NCI-H510A treated with DMSO at 0.1 percent for 48 hours (cell line): ENCODE measurements at places on chromosomes 13 and 19.

DNA sequence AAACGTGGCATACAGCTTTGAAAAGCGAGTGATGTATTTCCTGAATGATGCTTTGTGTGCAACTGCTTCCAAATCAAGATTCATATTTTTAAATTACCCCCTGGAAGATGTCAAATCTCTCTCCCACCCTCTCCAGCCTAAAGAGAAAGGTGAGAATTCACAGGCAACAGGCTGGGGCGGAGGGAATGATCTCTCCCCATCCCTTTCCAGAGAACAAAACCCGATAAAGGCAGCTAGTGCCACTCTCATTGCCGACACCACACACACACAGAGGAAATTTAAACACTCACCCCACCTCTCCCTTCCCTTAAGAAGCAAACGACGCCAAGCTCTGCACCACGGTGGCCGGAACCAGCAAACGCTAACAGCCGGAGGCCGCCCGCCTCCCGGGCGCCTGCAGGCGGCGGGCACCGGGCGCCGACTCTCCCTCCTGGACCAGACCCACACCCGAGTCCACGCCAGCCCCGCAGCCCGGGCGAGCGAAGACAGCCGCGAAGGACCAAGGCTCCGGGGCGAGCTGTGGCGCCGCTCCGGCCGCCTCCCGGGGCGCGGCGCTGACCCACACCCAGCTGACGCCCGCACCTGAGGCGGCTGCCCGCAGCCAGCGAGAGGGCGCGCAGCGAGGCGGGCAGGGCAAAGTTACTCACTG, 477 bp downstream of the LNX2 start:
- DNase-seq, result no peak

GRCh38 chr13:42969565-42970172, 22.4 kb downstream of the EPSTI1 start:
- no peak for DNase-seq

- no peak for DNase-seq
These were observed 809 bp downstream of the MISP start for GRCh38 chr19:751501-752341.

- DNase-seq, result no peak
These were observed 489.2 kb upstream of the ATXN8OS start for GRCh38 chr13:69618393-69618792.

DNA sequence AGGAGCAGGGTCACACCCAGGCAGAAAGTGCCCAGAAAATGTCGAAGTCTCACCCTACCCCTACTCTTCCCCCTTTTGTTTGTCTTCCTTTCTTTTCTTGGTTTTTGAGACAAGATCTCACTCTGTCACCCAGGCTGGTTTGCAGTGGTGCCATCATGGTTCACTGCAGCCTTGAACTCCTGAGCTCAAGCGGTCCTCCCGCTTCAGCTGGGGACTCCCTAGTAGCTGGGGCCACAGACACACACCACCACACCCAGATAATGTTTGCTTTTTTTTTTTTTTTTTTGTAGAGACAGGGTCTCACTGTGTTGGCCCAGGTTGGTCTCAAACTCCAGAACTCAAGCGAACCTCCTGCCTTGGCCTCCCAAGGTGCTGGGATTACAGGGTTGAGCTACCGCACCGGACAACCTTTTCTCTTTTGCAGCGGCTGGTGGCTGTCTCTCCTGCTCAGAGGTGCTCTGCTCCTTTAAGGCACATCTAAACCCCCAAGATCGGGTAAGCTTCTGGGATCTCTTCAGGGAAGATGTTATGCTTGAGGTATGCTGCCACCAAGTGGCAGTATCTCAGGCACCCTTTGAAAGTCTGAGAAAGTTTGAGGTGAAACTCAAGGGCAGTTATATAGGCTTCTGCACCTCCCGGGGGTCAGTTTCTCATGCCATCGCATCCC, 22.4 kb upstream of the EBI3 start:
- DNase-seq, result peak; percentile 39

- DNase-seq, result no peak
These were observed 63.5 kb upstream of the SPATA13 start for GRCh38 chr13:24097064-24097463.

DNA sequence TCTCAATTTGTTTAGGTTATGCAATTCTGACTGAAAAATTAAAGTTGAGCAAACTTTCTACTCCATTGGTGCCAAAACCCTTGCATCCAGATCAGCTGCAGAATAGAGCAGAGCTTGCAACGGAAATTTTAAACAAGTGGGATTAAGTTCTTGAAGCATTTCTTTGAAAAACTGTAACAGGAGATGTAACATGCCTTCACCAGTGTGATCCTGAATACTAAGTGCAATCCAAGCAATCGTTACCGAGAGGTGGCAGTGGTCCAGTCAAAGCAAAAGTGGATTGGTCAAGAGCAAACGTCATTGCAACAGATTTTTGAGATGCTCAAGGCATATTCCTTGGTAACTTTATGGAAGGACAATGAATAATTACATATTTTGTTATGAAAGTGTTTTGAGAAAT, 841.1 kb upstream of the SLITRK5 start:
- DNase-seq, result no peak

DNA sequence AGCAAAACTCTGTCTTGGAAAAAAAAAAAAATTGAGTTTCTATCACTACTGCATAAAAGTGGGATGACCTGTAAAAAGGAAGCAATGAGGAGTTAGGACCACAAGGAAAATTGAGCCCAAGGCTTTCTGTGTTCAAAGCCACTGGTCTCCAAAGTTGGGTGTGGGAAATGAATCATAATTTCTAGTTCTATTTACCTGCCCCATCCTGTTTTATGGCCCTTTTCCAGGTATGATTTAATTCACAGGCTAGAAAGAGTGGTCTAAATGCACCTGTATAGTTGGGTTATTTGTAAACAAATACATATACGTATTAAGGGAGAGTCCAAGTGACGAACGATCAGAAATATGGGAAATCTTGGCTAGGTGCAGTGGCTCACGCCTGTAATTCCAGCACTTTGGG, 5.9 kb upstream of the DCAF15 start:
- DNase-seq, result no peak

GRCh38 chr13:112893207-112893569, 75.8 kb upstream of the MCF2L start:
- no peak for DNase-seq

- peak; percentile 19 for DNase-seq
These were observed 814 bp downstream of the NBEA start for GRCh38 chr13:34942732-34943435.

- DNase-seq, result no peak
These were observed 73.3 kb upstream of the FNDC3A start for GRCh38 chr13:48902368-48902767.

GRCh38 chr13:113029487-113030258, 60.7 kb downstream of the MCF2L start:
- no peak for DNase-seq

DNA sequence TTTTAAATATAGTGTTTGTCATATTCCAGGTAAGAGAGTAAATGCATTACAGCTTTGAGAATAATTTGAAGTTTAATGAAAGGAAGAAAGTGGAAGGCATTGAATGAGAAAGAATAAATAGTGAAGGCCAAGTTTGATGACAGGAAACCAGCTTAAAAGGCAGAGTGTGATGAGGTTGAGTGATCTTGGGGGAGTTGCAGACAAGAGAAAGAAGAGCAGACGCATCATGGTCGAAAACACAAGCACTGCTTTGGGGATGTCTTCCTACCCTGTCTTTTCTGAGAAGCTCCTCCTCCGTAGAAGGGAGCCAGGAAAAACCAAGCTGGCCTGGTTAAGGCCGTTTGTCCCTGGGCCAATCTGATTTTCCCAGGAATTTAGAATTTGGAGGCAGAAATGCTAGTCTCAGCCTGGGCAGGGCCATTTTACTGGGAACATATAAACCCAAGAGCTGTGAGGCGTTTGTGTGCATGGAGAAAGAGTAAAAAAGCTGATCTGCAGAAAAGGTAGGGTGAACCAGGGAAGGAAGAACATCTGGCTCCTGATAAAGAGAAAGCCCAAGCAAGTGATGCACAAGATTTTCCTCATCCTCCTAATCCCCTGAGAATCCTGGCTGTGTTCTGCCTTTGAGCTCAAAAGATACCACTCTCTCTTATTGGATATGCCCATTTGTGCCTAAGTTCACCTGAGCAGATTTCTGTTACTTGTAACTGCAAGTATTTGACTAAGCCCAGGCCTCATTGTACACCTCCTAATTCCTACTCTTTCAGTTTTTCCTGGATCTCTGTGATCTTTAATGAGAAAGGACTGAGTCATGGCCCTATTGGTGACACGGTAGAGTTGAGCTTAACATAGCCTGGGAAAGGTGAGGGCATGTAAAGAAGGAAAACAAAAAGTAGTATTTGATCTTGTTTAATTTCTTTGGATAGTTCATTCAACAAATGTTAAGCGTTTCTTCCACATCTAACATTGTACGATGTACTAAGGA, 80.0 kb downstream of the WDFY2 start:
- DNase-seq, result no peak

DNA sequence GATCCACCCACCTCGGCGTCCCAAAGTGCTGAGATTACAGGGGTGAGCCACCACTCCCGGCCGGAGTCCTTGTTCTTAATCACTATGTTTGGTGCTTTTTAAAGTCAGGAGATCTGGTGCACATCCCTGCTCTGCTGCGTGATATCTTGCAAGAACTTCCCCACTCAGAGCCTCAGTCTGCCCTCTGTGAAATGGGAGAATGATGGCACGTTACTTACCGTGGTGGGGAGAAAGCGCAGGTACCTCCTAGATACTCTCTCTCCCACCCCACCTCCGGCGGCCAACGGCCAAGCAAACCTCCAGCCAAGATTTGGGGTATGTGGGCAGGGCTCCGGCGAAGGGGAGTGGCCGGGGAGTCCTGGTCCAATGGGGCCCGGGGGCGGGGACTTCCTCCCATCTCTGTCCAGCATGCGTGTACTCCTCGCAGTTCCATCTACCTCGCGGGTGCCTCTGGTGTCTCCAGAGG, at the start of gene RYR1:
RYR1 (plus strand) TSS at position 424 of the 466 bp plus-strand sequence. CDS start 139 bp downstream, outside the sequence.
- DNase-seq, result no peak

DNA sequence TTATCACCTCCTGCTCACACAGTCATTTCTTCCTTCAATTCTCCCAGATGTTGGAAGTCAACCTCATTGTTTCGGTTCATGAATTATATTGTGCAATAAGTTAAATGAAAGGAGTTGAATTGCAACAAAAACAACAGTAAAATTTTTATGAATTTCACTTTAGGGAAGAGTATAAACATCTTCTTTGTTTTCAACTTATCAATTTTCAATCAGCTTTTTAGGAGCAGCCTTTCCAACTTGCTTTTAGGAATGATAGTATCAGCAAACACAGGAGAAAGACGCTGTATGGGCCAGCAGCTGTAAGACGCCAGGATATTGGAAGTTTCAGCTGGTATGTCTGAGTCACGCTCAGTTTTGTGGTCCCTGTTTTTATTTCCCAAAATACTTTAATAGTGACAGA, 132.5 kb upstream of the ARGLU1 start:
- DNase-seq, result no peak

DNA sequence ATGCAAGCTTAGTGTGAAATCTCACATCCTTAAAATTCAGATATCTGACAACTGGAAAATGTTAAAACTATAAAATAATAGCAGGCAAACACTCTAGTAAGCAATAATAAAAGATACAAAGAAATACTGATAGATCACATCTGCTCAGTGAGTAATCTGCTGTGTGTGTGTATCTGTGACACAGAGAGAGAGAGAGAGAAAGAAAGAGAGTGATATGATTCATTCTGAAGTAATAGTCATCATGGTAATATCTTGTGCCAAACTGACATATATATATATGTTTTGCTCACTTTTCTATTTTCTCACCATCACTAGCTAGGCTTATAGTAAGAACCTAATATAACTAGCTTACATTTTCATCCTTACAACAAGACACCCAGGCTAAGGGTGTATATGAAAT, 288.0 kb upstream of the SLITRK6 start:
- DNase-seq, result no peak

GRCh38 chr13:106942563-106942962, 374.6 kb upstream of the ARGLU1 start:
- DNase-seq, result no peak

DNA sequence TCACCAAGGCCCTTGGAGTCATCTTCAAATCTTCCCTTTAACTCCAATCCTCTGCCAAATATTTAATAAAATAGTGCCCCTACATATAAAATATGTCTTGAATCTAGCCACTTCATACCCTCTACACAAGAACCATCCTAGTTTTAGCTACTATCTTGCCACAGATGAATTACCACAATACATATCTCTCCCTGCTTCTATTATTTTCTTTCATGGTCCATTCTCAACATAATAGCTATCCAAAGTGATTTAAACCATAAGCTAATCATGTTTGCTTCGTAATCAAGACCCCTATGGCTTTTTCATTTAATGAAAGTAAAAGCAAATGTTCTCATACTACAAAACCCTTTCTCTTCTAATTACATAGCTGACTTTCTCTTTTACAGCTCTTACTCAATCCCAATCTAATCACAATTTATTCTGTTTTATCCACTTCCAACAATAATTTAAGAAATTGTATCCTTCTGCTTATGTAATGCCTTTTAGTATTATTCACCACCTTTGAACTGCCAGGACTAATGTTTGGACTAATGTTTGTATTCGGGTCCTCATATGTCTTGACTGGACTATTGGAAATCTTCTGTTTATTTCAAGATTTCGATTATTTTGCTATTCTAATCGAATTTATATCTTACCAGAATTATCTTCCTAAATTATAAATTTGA, 412.0 kb downstream of the SLITRK1 start:
- no peak for DNase-seq

GRCh38 chr19:1783874-1784273, 28.2 kb downstream of the ATP8B3 start:
- no peak for DNase-seq

- DNase-seq, result no peak
These were observed 45.2 kb downstream of the ABCC4 start for GRCh38 chr13:95256091-95256490.

- DNase-seq, result no peak
These were observed 8.4 kb upstream of the LRG1 start for GRCh38 chr19:4548238-4548584.

DNA sequence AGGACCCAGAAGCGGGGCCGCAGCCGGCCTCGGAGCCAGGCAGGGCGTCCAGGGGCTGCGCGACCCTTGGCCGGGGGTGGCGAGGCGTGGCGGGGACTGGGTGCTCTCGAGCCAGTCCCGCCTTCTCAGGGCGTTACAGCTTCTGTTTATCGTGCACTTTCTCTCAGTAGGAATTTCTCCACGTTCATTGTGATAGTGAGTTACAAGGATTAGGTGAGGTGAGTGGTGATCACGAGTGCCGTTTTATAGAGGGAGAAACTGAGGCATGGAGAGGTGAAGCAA, 600 bp downstream of the AP1M1 start:
- DNase-seq, result no peak

GRCh38 chr13:41137241-41137640, 4.6 kb upstream of the KBTBD6 start:
- DNase-seq, result no peak

DNA sequence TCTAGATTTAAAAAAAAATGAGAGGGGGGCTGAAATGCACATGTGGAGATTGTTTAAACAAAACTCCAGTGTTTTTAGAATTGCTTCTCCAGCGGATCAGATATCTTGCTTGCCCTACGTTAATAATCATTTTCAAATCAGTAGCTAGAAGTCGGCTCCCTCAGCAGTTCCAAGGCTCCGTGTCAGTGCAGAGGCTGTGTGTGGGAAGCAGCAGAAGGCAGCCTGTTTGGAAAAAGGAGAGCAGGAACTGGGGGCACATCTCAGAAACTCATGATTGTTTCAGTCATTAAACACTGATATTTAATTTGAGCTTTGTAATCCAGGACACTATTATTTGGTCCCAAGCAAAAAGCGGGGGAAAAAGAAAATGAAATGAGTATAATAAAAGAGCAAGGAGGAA, 50.9 kb downstream of the SOX21 start:
- DNase-seq, result no peak
